Progenitor cell of endocrine pancreas (in vitro differentiated cells): ENCODE measurements at places on chromosomes 1 and 21.

DNA sequence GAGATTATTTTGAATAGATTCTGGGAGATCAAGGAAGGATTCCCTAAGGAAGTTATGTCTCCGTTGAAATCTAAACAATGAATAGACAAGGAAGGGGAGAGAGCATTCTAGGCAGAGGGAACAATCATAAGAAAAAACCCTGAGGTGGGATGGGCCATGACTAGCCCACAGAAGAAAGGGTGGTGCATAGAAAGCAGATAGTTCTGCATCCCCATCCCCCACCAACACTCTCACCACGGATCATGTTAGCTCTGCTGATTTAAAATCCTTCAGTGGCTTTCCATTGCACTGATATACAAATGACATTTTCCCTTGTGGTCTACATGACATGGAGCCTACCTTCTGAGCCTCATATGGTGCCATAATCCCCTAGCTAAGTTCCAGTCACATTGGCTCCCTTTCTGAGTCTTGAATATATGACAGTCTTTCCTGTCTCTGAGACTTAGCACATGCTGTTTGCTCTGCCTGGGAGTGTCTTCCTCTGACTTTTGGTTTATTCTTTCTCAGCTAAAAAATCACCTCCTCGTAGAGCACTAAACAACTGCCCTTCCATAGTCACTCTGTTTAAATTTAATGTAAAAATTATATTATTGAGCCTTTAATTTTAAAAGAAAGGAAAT, 15.2 kb downstream of the SCMH1 start:
- peaks cover 12% of the 10 kb centered on the region for H3K36me3 ChIP-seq

DNA sequence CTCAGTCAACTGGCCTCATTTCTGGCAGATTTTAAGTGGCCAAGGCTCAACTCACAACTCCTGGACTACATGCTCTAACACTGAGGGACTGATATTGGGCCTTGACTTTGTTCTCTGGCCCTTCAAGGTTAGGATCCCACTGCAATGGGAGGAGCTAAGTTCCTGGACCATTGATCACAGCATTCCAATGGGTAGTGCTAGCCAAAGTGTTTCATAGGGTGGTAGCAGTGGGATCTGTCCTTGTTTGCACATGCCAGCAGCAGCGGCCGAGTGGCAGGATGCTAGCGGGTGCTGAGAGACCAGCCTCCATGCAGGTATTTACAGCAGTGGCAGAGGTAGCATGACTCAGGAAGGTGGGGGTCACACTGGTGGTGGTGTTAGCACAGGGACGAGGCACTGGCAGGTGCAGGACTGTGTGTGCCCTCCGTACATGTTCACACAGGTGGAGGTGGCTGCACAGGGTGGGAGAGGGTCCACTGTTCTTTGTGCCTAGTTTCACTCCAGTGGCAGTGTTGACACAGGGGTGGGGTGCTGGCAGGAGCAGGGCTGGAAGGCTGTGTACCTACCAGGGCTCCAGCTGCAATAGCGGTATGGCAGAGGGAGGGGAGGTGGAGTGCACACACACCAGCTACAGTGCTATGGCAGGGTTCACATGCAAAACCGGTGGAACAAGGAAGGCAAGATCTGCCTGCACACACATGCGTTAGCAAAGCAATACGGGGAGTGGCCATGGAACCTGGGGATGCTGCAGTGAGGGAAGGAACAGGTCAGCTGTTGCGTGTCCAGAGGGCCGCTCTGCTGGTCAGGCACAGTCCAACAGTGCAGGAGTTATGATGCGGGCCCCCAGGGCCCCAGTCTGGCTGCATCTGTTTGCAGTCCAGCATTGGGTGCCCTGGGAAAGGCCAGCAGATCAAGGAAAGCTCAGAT, 51.7 kb downstream of the COL24A1 start:
- H3K4me3 ChIP-seq, result no peak overlapping the region
- H3K4me1 ChIP-seq, result no peaks in the 10 kb centered on the region
- peak overlapping the region; percentile 36 for H3K27ac ChIP-seq
- DNase-seq, result peak; percentile 12
- no peaks in the 10 kb centered on the region for H3K27me3 ChIP-seq
- H3K36me3 ChIP-seq, result no peaks in the 10 kb centered on the region

DNA sequence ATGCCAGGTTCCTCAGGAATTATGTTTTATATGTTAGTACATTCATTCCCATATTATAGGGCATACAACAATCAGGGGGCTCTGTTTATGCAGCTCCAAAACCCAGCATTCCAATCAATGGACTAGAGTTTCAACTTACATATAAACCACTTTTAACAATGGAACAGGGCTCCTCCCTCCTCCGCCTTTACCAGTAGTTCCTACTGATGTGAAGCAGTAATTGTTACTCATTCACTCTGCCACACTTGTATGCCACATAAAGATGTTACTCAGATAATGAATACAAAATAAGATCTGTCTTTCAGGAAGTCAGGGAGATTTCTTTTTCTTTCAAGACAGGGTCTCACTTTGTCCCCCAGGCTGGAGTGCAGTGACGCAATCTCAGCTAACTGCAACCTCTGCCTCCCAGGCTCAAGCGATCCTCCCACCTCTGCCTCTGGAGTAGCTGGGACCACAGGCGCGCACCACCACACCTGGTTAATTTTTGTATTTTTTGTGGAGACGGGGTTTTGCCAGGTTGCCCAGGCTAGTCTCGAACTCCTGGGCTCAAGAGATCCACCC, 17.1 kb downstream of the ZNF281 start:
- H3K4me1 ChIP-seq, result peaks cover 2% of the 10 kb centered on the region
- no peak for DNase-seq
- H3K27ac ChIP-seq, result no peak overlapping the region
- no peak overlapping the region for H3K4me3 ChIP-seq

DNA sequence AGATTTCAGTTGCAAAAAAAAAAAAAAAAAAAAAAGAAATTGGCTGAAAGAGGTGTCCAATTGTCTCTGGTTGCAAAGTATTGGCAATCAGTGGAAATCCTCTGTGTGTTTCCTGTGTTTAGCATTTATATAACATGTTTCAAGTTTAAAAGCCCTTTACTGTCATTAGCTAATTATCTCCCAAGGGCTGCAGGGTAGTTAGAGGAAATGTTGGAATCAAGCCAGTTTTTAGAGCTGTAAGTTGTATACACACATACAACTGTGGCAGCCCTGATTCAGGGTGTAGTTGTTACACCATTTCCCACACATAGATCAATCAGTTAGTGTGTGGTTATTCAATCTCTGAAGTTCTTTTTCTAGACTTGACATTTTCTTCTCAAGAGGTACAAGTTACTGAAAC, 8.9 kb upstream of the ZNF326 start:
- DNase-seq, result no peak
- no peaks in the 10 kb centered on the region for H3K27me3 ChIP-seq
- peaks cover 10% of the 10 kb centered on the region for H3K4me1 ChIP-seq
- H3K36me3 ChIP-seq, result no peaks in the 10 kb centered on the region

DNA sequence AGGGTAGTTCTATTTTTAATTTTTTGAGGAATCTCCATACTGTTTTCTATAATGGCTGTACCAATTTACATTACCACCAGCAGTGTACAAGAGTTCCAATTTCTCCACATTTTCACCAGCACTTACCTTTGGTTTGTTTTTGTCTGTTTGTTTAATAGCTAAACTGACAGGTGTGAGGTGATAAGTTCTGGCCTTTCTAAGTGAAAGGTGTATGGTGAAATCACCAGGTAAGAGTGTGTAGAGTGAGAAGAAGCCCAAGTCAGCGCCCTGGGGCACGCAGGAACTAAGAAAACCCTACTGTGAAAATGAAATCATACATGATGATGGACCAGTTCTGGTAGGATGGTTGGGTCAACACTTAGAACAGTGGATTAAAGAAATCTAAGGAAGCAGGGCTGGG, 34.5 kb downstream of the BTG3 start:
- no peaks in the 10 kb centered on the region for H3K27me3 ChIP-seq
- H3K36me3 ChIP-seq, result peaks cover 7% of the 10 kb centered on the region
- no peak overlapping the region for H3K4me3 ChIP-seq
- no peak for DNase-seq
- H3K27ac ChIP-seq, result no peak overlapping the region
- H3K4me1 ChIP-seq, result peaks cover 15% of the 10 kb centered on the region

DNA sequence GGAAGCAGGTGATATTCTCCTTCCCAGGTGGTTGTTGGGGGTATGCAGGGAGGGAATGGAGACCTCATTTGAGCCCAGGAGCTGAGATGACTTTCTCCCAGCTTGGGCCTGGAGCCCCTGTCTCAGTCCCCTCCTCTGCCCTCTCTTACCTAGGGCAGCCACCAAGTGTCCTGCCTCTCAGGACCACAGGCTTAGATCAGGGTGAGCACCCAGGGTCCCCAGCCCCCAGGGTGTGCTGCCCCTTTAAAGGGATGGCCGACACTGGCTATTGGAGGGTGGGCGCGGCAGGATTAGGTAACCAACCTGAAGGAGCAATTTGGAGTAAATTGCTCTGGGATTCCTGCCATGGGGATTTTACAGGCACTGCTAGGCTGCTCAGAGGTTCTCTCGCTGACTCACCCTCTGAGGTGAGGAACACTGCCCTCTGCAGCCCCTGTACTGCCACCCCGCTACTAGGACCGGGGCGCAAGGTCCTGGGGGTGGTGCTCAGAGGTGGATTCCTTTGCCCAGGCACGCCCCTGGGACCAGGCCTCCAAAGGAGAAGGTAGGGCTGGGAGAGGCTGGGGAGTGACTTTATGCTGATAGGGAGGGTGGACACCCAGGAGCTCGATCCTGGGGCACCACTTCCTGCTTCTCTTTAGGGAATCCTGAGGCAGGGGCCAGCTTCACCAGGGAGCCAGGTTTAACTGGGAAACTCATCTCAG, 1.5 kb downstream of the RPS6KA1 start:
- H3K4me3 ChIP-seq, result peak overlapping the region; percentile 81
- no peaks in the 10 kb centered on the region for H3K36me3 ChIP-seq
- H3K27me3 ChIP-seq, result peaks cover 3% of the 10 kb centered on the region
